ENCODE measurements at places on chromosomes 5 and 9.

DNA sequence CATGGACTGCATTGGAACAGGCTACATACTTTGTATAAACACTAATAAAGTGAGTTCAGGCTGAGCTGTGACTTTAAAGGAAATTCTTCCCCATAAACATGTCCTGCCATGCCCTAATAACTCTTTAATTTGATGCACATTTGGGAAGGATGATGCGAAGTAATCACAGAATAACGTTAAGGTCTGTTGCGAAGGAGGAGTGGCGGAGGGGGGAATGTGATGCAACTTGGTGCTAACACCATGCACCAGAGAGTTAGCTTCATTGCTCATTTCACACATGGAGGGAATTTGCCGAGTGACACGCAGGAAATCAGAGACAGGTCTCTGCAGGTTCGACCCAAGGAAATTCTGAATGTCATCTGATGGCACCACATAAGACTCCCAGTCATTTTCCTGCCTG lies 32.9 kb downstream of the SLIT3 start:
- no peak for DNase-seq

- DNase-seq: no peak
These were observed 24.9 kb upstream of the SLCO6A1 start for GRCh38 chr5:102523541-102524175.

GRCh38 chr5:53820119-53820801 lies 259.8 kb downstream of the NDUFS4 start:
- no peak for DNase-seq

DNA sequence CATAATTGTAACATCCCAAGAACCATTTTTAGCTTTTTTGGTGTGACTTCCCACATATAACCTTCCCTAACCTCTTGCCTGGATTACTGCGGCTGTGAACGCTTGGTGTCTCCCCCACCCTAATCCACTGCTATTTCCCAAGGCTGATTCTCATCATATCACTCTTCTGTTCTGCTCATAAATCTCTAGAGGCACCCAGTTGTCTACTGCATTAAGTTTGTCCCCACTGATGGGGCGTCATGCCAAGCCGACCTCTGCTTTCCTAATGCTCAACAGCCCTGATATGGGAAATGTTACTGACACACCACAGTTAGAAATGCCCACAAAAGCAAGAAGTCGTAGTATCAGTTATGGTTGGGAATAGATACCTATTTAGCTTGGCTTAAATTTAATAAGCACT lies 24.4 kb downstream of the NPR3 start:
- DNase-seq: no peak

GRCh38 chr9:136190237-136190601 lies 14.7 kb downstream of the LHX3 start:
- DNase-seq: no peak

- peak; percentile 94 for DNase-seq
These were observed at the start of gene GADD45G for GRCh38 chr9:89604729-89605464. TSS of gene GADD45G (plus strand) at chr9:89605012. CDS start at chr9:89605122, 110 bp downstream.

DNA sequence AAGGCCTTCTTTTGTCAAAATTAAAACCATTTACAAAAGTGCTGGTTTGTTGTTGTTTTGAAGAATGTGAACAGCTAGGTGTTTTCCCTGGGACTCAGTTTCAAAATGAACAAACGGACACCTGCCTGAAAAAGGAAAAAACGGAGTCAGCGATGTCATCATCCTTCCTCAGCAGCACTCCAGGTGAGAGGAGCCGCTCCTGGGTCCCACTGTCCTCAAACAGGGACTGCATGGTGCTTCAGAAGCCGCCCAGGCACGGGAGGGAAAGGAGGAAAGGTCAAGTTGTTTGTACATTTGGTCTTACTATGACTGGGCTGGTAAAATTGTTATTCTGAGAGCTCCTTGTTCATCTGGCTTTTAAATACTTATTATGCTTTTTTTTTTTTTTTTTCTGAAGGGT lies 69.0 kb upstream of the ZSWIM6 start:
- no peak for DNase-seq
